Adrenal gland (tissue), 19 donors: ENCODE measurements at places on chromosomes 12 and 14. TPM values are rescaled to one million over a fixed set of nuclear protein-coding genes. Genes with fewer than 3 reads are reported as not detected.

Gene IRAK4
- total RNA-seq: 12.4 TPM

Gene COCH
- total RNA-seq: 4.8 TPM

Gene GALNT9
- 0.57 TPM for total RNA-seq

Gene STAB2
- total RNA-seq: 0.17 TPM

Gene RASSF8
- total RNA-seq: 85.7 TPM

Gene RPS26
- total RNA-seq: 76.7 TPM

Gene AMN1
- total RNA-seq: 36.7 TPM

Gene DIO3
- total RNA-seq: 0.26 TPM

Gene CEP290
- total RNA-seq: 5.1 TPM

Gene P2RX2
- total RNA-seq: not detected

Gene SLC7A8
- 33.2 TPM for total RNA-seq
